ENCODE measurements at places on chromosomes 11 and 22.

- no peak for DNase-seq
Measured at GRCh38 chr11:75233754-75234172, 6.8 kb upstream of the TPBGL start.

- DNase-seq = no peak
Measured at GRCh38 chr22:44870021-44870420, 117.6 kb downstream of the ARHGAP8 start.

GRCh38 chr11:64018310-64018709 is 17.4 kb upstream of the FLRT1 start:
- no peak for DNase-seq

DNA sequence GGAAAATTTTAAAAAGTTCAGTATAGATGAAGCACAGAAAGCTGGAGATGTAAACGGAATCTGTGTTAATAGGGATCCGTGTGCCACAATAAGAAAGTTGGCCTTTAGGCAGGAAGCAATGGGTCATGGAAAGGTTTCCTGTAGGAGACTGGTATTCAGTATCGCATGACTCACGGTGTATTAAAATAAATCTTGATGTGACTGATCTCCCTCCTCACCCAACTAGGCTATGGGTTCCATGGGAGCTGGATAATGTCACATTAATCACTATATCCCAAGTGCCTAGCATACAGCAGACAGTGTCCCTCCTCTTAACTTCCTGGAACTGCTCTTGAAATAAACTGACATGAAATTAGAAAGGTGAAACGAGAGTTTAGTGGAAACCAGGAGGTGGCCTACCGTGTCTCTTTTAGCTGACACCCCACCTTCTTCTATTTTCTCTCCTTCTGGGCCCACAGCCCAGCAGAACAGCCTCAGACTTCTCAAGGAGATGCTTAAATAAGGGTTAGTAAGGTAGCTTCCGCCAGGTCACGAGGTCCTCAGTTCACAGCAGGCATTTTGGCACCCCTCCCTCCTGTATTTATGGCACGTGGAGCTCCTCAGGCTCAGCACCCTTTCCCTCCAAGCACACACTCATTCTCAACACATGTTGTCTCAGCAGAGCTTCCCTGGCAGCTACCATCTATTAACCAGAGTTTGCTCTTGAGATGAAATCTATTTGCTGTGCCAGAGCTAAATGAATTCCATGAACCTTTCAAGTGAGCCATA is 118.8 kb downstream of the NXPE2 start:
- no peak for DNase-seq

DNA sequence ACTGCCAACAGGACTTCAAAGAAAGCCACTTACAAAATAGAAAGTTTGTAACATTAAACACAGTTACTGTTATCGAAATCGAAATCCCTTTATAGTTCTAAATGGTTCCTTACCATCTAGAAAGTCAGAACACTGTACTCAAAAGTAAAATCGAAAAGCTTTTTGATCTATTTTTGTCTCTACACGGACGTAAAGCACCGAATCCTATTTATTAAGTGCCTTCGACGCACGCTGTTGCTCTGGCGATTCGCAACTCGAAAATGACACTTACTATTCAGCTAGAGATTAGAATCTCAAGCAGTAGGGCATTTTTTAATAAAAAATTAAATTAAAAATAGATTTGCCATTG is 78.3 kb downstream of the LARGE1 start:
- no peak for DNase-seq

GRCh38 chr11:7222619-7223018 is 29.1 kb upstream of the SYT9 start:
- no peak for DNase-seq
